ENCODE measurements at places on chromosomes 3 and 15. TPM values are rescaled to one million over a fixed set of nuclear protein-coding genes. Genes with fewer than 3 reads are reported as not detected.

GRCh38 chr3:182802413-182803390, 9.4 kb downstream of the ATP11B start:
- DNase-seq, result no peak

- peak; percentile 54 for DNase-seq
These were observed 515 bp downstream of the ADAM10 start for GRCh38 chr15:58748852-58749531.

DNA sequence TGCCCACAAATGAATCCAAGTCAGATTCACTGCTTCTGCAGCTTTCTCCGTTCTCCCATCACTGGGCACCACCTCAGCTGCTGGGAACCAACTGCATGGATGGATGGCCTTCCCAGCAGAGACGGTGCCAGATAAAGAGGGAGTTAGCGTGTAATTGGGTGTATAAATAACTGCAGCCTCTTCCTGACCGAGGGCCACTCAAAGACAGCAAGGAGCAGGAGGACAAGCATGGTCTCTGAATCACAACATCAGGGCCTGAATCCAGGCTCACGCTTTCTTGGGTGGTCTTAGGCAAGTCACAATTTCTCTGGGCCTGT, 31.7 kb downstream of the TSPAN3 start:
- no peak for DNase-seq

- no peak for DNase-seq
These were observed 19.7 kb downstream of the ITGA11 start for GRCh38 chr15:68412218-68412617.

- DNase-seq, result no peak
These were observed 22.1 kb upstream of the MGLL start for GRCh38 chr3:127844326-127844942.

DNA sequence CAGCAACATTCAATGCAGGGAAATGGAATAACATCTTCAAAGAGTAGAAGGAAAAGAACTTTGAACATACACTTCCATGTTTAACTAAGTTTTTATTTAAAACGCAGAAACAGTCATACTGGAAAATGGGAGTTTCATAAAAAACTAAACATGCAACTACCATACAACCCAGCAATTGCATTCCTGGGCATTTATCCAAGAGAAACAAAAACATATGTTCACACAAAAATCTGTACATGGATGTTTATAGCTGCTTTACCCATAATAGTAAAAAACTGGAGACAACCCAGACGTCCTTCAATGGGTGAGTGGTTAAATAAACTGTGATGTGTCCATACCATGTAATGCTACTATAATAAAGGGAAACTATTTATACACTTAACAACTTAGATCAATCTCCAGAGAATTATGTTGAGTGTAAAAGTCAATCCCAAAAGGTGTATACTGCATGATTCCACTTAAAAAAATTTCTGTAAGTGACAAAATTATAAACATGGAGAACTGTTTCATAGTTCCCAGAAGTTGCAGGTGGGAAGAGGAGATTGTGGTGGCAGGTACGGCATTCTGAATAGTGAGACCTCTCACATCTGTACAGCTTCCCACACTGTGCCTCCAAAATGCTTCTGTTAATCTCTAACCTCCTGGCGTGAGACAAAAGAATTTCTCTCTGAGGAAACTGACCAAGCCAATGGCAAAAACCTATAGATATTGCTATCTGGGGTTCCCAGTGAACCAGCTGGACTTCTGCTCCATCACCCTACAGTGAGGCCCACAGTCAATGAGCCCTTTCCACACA, 23.1 kb downstream of the ISG20 start:
- no peak for DNase-seq

The WNT7A gene
- not detected for polyA plus RNA-seq

The DNAJC19 gene
- polyA plus RNA-seq, result 70.7 TPM

The ARHGEF26 gene
- 13.4 TPM for polyA plus RNA-seq
